CD8-positive, alpha-beta memory T cell (primary cell): ENCODE measurements at places on chromosomes 12 and 14. TPM values are rescaled to one million over a fixed set of nuclear protein-coding genes. Genes with fewer than 3 reads are reported as not detected.
A peak's percentile ranks its signal among the peaks of the same experiment; 100 is the strongest.

Gene CCDC177
- not detected for total RNA-seq

DNA sequence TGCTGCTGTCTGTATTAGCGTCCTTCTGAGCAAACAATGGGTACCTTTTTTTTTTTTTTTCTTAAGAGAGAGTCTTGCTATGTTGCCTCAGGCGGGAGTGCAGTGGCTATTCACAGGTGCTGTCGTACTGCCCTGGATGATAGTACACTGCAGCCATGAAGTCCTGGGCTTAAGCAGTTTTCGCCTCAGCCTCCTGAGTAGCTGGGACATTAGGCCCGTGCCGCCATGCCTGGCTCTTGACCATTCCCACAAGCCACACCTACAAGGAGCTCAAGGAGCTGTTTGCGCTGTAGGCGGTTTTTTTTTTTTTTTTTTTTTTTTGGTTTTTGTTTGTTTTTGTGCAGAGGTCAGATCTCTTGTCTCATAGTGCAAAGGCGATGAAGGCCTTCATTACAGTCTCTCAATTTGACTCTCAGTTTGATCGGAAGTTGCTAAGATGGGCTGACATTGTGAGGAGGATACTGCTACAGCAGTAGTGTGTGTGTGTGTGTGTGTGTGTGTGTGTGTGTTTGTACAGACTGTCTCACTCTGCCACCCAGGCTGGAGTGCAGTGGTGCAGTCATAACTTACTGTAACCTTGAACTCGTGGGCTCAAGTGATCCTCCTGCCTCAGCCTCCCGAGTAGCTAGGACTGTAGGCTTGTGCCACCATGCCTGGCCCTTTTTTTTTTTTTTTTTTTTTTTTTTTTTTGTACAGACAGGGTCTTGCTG is 34.2 kb downstream of the TRAF3 start:
- DNase-seq: no peak

Gene RASSF9
- not detected for total RNA-seq

DNA sequence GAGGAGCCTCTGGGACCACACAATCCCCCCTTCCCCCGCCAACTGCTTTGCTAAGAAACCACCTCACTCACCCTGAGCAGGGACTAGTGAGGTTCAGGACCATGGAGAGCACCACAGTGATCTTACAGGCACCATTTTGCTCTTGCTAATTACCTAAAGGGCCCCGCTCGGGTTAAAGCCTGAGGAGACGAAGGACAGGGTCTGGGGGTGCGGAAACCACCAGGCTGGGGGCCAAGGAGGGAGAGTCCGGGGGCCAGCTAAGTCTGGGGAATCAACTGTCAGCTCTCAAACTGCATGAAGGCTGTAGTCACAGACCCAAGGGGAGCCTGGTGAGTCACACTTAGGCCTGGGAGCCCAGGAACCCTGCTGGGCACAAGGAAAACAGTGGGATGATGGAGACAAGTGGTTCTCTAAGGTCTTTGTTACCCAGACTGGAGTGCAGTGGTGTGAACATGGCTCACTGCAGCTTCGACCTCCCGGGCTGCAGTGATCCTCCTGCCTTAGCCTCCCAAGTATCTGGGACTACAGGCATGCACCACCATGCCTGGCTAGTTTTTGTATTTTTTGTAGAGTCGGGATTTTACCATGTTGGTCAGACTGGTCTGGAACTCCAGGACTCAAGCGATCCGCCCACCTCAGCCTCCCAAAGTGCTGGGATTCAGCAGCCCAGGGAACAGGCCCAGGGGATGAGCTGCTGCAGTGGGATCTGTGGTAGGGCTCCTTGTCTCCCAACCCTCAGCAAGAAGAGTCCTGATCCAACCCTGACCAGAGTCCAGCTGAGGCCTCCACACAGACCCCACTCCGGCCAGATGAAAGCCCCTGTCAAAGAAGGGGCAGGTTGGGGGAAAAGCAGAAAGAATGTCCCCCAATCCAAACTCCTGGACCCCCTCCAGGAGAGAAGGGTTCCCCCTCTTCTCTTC is 98.8 kb downstream of the CALM1 start:
- peak; percentile 10 for DNase-seq

Gene SPTLC2
- 24.1 TPM for total RNA-seq

- no peak for DNase-seq
Observed at GRCh38 chr12:131699434-131699833, 11.5 kb upstream of the SFSWAP start.

DNA sequence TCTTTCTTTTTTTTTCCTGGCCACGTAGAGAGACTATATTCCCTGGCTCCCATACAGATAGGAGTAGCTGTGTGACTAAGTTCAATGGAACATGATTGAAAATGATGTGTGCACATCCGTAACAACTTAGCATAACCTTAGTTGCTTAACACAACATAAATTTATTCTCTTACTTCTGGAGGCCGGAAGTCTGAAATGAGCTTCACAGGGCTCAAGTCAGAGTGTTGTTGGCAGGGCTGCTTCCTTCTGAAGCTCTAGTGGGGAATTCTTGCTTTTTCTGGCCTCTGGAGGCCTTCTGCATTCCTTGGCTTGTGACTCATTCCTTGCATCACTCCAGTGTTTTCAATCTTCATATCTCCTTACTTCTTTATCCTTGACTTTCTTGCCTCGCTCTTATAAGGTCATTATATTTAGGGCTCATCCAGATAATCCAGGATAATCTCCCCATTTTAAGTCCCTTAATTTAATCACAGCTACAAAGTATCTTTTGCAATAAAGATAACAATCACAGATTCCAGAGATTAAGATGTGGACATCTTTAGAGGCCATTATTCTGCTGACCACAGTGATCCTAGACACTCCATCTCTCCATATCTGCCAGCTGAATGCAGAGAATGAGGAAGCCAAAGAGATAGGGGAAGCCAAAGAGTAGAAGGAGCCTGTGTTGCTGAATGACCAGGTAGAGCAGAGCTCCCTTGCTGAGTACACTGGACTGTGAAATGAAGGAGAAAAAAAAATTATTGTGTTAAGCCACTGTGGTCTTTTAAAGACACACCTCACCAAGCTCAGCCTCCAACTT is 21.0 kb upstream of the SNX6 start:
- DNase-seq: no peak

GRCh38 chr12:127579446-127579845 is 687.5 kb upstream of the TMEM132C start:
- no peak for DNase-seq

DNA sequence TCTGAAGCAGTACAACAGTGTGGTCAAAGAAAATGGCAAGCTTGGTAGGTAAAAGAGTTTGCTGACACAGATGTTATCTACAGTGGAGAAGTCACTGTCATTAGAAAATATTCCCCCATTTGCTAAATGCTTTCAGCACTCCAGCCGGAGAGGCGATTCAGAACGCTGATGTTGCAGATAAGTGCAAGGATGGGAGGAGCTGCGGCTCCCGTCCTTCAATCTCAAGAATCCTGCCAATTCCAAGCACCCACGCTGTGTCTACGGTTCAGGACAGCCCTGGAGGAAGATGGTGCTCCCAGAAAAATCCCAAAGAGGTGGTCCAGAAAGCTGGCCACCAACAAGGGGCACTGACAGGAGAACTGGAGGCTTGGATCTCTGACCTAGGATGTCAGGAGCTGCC is 79.1 kb downstream of the ZFP36L1 start:
- no peak for DNase-seq
